Activated B cell treated with CpG ODN at 0.5 μM for 24 hours (primary cell): ENCODE measurements at places on chromosomes 3 and 15.

DNA sequence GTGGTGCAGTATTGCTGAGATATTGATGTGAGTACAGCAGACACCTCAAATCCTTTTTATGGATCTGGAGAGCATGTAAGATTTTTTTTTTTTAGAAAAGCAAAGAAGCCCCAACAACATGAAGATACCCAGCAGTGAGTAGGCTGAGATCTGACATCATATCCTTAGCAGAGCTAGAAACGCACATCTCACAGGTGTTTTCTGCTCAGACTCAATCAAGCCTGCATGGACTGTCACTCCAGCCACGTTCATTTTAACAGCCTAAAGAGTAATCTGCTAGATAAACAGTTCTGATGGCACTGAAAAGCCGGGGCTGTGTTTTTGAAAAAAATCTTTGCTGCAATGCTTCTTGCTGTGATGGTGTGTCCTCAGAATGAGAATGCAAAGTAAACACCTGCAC is 544.2 kb downstream of the FGF12 start:
- no peak for DNase-seq

DNA sequence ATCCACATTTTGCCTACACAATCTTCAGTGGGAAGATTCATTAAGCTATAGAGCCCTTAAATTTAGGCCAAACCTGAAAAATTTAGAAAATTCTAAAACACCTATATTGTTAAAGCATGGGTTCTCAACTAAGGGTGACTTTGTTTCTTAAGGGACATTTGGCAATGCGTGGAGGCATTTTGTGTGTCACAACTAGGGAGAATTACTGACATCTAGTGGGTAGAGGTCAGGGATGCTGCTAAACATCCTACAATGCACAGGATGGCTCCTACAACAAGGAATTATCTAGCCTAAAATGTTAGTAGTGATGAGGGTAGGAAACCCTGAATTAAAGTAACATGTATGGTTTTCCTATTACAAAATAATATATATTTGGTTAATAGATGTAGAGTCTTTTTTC is 55.8 kb downstream of the TBC1D5 start:
- no peak for DNase-seq

DNA sequence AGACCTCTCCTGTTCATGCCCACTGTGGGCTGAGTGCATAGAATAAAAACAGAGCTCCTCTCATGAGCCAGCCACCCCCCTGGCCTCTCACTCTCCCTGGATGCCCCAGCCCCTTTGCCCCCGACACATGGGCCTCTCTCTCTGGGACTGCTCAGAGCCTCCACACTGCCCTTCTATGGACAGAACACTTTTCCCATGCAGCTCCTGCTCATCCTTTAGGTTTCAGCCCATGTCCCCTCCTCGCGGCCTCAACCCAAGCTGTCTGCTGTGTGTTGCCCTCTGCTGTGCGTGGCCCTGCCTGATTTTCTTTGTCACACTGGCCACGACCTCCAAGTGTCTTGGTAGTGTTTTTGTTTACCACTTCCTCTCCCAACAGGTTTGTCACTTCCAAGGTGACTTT is 20.7 kb upstream of the PRR23E start:
- no peak for DNase-seq

DNA sequence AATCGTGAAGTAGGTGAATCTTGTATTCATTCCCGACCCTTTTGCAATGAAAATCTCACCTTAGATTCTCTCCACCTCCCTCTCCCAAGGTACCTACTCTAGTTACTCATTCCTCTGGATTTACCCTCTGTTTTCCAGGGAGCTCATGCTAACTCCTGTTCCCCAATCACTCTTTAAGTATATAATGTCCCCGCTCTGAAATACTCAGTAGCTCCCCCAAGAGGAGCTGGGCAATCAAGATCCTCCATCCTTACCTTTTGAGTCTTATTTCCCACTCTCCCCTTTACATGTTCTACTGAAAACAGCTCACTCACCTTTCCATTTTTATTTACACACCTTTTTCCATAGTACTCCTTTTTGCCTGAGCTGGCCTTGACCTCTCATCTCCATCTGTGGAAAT is 599.9 kb downstream of the RBMS3 start:
- DNase-seq, result no peak

GRCh38 chr15:31149088-31149505 is 47.6 kb upstream of the TRPM1 start:
- DNase-seq, result no peak

DNA sequence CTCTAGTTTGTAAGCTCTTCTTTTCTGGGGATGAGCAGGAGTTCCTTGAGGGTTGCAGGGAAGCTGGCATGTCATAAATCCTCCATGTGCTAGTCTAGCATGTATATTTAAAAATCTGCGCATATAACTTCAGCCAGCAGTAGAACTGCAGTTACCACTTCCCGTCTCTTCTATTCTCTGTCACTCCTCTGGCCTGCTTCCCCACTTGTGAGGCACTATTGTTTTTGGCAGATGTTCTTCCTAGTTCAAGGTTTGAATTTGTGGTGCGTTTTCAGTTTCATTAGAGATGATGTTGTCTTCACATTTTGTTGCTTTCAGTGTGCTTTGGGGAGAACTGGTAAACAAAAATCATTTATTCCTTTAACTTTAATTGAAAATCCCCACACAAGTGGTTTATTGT is 169.1 kb upstream of the ZPLD1 start:
- no peak for DNase-seq

DNA sequence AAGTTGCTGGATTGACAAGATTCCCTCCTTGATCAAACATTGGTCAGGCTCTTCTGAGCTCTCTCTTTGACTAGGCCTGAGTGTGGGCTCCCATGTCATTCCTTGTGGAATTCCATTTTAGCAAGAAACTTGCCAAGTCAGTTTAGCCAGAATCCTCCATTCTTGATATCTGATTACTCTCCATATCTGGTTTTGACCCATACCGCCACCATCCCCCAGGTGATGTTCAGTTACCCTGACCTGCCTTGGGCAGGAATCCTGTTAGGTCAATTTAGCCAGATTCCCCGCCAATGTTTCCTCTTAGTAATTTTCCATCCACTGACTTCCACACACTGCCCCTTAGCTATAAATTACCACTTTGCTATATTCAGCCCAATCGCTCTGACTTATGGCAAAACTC is 1.0 kb upstream of the PCCB start:
- no peak for DNase-seq

DNA sequence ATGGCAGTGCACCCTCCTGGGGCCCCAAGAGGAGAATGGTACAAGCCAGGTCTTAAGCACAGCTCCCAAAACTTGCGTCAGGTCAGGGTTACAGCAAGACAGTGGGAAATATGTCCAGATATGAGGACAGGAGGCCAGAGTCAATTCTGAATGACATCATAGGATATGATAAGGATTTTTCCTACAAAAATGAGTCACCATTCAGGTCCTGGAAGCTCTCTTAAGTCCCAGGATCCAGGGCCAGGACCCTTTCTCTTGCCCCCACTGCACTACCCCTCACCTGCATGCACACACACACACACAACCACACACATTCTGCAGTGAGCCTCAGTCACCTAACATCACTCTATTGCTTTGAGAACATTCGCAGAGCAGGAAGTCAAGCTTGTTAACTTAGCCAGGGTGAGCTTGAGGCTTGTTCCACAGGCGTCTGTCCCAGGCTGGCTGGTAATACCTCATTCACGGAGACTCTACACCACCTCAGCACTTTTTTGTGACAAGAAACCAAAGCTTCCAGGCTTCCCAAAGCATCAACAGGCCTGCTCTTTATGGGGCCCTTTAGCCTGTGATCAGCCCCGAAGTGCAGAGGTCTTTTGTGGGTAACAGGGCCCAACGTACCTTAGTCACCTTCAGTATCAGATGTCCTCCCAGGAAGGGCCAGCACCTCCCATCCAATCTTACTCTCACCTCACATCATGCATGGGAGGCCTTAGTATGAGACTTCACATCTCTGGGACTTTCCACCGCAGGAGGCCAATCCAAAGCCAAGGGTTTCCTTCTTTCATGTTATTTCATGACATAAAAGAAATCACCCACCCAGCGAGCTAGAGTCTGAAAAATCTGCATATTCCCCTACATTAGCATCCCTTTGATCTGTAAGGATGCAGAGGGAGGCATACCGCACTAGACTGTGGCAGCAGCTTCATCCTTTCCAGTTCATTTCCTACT is 74.0 kb upstream of the LIPC start:
- no peak for DNase-seq

DNA sequence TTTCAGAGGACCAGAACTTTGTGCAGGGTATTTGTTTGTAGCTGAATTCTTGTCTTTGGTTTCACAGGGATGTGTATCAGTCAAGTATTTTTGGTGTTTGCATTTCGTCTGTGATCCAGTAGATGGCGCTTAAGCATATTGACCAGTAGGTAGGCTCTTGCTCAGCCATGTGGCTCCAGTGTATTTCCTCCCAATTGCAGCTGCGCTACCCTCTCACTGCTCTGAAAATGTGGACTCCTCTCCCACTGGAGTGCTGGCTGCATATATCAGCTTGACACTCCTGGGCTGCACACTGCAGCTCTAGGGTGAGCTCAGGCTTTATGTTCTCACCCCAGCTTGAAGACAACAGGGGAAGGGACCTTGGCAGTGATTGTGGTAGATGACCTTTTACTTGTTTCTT is 1264.3 kb upstream of the ALCAM start:
- no peak for DNase-seq

DNA sequence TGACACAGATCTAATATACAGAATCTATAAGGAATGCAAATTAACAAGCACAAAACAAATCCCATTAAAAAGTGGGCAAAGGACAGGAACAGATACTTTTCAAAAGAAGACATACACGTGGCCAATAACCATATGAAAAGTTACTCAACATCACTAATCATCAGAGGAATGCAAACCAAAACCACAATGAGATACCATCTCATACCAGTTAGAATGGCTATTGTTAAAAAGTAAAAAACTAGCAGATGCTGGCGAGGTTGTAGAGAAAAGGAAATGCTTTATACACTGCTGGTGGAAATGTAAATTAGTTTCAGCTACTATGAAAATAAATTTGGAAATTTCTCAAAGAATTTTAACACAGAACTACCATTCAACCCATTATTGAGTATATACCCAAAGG is 50.7 kb downstream of the ADAMTS17 start:
- no peak for DNase-seq

DNA sequence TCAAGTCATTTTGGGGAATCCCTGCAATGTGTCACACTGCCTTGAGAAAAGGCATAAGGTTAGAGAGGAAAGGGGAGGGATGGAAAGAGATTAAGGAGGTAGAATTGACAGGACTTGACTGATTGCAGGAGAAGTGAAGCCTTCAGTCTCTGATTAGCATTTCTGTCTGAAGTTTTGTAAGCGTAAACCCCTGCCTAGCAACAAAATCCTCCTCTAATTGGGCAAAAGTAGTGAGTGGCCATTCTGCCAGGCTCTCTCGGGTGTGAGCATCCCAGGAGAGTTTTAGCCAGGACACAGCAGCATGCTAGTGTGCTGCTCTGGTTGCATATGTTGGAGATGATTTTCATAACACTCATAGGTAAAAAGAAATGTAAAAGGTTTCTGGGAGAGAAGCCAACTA is 117.0 kb upstream of the MRPL3 start:
- no peak for DNase-seq

GRCh38 chr3:177733936-177734335 is 536.7 kb upstream of the TBL1XR1 start:
- DNase-seq, result no peak

GRCh38 chr3:133572158-133573053 is 1.1 kb upstream of the CDV3 start:
- DNase-seq, result no peak

DNA sequence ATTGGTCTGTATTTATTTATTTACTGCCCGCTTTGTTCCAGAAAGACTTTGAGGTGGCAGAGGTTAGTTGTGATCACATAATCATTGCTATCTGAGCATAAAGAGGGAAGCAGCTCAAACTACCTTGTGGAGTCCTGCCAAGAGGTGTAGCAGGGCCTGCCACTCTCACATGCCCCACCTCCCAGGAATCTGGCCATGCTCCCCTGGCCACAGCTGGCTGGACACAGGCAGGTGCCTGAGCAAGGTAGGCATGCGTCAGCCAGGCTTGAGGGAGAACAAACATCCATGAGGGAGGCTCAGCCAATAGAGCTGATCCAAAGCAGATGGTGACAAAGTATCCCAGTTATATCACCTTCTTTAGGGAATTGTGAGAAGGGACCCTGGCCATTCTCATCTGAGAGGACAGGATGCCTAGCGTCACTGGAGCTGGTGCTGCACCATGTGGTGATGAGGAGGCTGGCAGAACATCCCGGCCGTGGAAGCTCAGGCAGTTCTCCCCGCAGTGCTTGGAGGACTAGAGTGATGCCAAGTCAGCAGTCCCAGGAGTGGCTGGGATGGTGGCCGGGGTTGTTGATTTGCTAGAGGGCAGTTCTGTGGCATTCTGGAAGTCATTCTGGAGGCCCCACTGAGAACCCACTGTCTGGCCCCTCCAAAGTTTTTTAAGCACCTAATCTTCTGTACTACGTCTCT is 6.8 kb upstream of the POLG start:
- no peak for DNase-seq

GRCh38 chr3:172038798-172039435 is 461 bp upstream of the FNDC3B start:
- DNase-seq, result no peak

- no peak for DNase-seq
These were observed 273.9 kb downstream of the IGSF11 start for GRCh38 chr3:118760585-118761290.

- DNase-seq, result no peak
These were observed 15.5 kb upstream of the MRPS22 start for GRCh38 chr3:139328356-139328755.
